ENCODE measurements at places on chromosomes 16 and 17. TPM values are rescaled to one million over a fixed set of nuclear protein-coding genes. Genes with fewer than 3 reads are reported as not detected.

- DNase-seq: peak; percentile 51
These were observed 53.4 kb downstream of the BRIP1 start for GRCh38 chr17:61809816-61810392.

TPPP3 gene
- not detected for total RNA-seq

DNA sequence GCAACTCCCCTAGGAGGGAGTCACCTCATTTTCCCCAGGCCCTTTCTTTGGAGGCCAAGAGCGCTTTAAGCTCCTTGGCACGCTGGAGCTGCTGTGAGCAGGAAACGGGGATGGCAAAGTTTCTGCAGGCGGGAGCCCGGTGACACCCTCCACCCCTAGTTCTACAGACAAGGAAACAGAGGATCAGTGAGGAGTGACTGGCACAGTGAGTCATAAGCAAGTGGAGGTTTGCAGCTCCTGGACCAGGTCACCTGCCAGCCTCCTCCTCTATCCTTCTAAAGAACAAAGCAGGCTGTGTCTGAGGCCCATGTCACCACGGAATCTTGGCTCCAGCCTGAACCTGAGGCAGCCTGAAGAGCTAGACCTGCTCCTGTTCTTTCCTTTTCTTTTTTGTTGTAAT lies 141.9 kb downstream of the TMEM132E start:
- no peak for DNase-seq

MT1F gene
- 0.20 TPM for total RNA-seq

ZP2 gene
- 0.22 TPM for total RNA-seq

FBRS gene
- 7.8 TPM for total RNA-seq

GRCh38 chr17:73824321-73824720 lies 180.1 kb upstream of the SDK2 start:
- no peak for DNase-seq

TRAF4 gene
- total RNA-seq: 26.2 TPM

DNA sequence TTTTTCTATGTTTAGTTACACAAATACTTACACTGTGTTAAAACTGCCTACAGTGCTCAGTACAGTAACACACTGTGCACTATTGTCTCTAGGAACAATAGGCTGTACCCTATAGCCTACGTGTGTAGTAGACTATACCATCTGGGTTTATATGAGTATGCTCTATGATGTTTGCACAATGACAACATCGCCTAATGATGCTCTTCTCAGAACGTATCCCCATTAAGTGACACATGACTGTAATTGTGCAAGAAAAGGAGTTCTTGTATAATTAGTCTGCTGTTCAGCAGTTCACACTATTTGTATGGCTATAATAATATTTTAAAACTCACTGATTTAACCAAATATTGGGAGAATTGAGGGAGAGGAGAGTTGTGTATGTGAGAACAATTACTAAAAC lies 173.7 kb downstream of the TRIM37 start:
- DNase-seq: no peak

GRCh38 chr17:80180192-80180591 lies 10.4 kb downstream of the CARD14 start:
- DNase-seq: no peak

DNA sequence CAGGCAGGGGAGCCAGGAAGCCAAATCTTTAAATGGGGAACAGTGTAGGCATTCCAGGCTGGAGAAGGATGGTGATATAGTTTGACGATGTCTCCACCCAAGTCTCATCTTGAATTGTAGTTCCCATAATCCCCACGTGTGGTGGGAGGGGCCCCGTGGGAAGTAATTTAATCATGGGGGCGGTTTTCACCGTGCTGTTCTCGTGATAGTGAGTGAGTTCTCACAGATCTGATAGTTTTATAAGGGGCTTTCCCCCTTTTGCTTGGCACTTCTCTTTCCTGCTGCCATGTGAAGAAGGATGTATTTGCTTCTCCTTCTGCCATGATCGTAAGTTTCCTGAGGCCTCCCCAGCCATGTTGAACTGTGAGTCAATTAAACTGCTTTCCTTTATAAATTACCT lies 28.8 kb downstream of the GINS3 start:
- DNase-seq: no peak

DNA sequence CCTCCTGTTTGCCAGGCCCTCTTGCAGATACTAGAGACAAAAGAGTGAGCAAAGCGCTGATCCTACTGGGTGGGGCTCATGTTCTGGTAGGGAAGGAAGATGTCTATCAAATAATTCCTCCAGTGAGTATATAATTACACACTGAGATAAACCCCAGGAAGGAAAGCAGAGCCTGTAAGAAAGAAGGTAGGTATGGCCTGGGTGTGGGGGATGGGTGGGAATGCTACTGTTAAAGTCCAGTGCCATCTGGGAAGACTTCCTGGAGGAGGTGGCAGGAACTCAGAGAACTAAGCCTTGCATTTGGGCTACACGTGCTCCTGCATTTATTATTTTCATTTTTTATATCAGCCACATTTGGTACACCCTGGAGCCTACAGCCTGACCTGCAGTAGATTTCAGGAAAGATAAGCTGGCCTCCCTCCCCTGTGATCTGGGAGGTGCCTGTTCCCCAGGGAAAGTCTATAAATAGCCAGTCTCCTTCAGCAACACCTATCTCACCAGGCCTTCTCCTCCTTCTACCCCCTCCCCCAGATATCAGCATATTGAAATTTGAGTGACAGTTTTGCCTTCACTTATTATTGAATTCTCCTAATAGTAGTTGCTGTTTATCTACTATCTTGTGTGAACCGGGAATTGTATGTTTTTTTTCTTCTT lies 11.5 kb downstream of the ATP2C2 start:
- no peak for DNase-seq

DNA sequence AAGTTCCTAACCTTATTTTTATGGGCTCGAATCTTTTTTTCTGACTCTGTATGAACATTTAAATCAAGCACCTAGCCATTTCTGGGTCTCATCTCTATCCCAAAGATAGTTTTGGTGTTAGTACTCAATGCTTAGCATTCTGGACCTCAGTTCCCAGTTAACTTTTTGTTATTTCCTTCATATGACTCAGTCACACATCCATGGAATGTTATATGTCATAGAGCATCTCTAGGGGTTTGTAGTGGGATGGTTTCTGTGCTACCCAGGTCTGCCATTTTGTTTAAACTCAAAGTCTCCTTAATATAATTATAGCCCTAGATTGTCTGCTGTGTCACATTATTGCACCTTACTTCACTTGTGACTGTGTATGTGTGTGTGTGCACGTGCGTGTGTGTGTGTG lies 90.1 kb downstream of the EFCAB13 start:
- no peak for DNase-seq

DNA sequence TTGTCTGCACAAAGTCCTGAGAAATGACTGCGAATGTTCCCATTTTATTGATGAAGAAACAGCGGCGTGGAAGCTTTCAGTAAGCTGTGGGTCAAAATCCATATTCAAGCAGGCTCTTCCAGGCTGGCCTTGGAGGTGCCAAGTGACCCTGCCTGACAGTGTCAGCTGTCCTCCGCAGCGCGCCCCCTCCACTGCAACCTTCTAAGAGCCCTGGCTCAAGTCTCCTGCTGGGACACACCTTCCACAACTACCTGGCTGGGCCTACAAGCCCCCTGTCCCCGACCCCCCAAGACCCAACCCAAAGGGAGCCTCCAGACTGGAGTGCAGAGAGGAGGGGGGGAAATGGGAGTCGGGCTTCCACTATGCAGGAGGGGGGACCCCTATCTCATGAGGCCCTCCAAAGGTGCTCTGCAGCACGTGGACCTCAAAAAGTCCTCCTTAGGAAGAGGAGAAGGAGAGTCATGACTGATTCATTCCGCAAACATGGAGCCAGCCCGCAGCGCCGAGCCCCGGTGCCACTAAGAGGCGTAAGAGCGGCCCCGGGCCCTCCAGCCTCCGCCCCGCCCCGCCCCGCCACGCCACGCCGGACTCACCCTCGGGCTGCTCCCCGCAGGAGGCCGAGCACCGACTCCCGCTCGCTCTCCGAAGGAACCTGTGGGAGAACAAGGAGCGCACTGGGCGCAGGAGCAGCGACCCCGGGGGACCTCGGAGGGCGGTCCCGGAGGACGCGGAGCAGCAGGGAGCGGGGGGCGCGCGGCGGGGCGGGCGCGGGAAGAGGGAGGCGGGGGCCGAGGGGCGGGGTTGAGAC lies 574 bp downstream of the MPP3 start:
- peak; percentile 28 for DNase-seq

SOCS3 gene
- 39.2 TPM for total RNA-seq

B4GALNT2 gene
- total RNA-seq: not detected

DNA sequence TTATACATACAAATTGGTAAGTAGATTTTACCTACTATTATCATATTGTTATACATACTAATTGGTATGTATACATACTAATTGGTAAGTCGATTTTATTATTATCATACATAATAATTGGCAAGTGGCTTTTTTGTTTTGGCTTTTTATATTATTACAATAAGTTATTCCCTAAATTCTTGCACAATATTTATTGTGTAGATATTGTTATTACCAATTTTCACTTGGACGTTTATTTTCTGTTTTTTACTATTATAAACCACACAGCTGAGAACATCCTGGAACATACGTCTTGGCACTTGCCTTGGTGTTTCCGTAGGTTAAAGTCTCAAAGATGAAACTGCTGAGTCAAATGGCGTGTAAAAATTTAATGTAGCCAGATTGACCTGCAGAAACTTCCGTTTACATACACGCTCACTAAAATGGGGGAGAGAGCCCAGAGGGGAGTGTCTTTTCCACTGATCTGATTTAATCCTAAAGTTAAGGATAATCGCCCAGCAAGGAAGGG lies 18.9 kb downstream of the GNGT2 start:
- peak; percentile 71 for DNase-seq

DNA sequence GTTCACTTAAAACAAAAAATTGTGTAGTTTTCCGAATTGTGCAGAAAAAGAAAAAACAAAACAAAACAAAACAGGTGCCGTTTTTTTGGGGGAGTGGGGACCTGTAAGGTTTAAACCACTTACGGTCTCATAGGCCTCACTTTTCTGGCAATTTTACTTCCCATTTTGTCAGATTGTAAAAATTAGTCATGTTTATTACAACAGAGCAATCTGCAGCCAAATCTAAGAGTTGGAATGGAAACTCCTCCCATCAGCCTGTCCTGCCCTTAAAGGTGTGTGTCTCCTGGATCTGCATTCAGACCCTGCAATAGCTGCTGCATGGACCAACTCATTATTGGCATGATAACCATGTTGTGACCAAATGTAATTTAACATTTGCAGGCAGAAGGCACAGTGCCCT lies 8.2 kb upstream of the SALL1 start:
- DNase-seq: no peak

DNA sequence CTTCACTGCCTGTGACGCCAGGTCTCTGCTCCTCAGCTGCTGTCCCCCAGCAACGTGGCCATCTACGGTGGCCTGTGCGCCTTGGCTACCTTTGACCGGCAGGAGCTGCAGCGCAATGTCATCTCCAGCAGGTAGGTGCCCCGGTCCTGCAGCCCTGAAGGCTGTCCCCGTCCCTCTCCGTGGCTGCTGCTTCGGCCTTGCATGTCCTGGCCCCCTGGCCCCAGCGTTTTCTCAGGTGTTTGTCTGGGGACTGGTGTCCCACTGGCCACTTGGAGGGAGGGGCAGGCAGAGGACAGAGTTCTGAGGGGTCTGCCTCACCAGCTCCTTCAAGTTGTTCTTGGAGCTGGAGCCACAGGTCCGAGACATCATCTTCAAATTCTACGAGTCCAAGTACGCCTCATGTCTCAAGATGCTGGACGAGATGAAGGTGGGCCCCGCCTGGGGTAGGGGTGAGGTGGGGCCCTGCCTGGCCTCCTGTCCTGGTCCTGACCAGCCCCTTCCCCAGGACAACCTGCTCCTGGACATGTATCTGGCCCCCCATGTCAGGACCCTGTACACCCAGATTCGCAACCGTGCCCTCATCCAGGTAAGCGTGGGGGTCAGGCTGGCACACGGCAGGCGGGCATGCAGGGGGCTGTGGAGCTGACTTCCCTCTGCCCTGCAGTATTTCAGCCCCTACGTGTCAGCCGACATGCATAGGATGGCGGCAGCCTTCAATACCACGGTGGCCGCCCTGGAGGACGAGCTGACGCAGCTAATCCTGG lies 4.4 kb downstream of the GPS1 start:
- DNase-seq: no peak

SNX20 gene
- total RNA-seq: 0.20 TPM

VTN gene
- total RNA-seq: under 0.01 TPM

DNA sequence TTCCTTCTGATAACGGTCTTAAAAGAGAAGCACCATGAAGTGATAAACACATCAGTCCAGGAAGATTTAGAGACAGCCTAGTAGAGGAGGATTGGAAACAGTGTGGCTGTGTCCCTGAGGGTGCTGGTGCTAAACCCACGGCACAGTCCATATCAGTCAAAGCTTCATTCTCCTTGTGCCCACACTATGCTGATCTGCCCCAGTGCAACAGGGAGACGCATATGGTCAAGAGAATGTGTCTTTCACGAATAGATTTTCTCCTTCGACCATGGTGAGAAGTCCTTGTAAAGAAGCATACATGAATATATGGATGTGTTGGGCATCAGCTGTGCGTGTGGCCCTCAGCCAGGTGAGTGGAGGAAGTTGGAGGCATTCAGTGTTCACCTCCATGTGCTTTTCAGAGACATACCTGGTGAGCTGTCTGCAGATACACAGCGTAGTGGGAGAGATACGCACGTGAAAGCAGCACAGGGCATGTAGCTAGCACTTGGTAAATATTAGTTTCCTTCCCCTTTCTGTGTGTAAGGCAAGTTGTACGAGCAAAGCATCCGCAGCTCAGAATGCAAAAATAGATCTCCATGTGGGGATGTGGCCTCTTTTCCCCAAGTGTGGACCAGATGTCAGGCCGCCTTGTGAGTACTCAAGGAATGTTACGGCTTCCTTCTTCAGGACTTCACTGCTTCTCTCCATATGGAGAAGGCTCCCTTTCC lies 29.4 kb downstream of the HLF start:
- no peak for DNase-seq

OR1E1 gene
- total RNA-seq: not detected

TBC1D3I gene
- total RNA-seq: 0.22 TPM

DNA sequence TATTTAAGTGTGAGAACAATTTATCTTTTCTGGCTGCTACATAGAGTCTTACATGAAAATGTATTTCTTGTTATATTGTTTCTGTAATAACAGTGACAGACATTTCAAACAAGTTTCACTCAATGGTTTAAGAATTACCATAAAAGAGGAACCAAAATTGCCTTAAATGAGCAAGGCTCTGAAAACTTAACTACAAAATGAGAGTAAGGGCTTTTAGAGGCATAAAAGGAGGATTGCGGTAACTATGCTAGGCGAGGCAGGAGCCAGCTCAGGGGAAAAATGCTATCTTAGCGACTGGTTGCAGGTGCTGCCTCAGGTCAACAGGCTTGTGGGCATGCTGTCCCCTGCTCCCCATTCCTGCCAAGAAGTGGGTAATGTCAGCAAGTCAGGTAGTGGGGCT lies 81.7 kb upstream of the MSI2 start:
- DNase-seq: no peak

DNA sequence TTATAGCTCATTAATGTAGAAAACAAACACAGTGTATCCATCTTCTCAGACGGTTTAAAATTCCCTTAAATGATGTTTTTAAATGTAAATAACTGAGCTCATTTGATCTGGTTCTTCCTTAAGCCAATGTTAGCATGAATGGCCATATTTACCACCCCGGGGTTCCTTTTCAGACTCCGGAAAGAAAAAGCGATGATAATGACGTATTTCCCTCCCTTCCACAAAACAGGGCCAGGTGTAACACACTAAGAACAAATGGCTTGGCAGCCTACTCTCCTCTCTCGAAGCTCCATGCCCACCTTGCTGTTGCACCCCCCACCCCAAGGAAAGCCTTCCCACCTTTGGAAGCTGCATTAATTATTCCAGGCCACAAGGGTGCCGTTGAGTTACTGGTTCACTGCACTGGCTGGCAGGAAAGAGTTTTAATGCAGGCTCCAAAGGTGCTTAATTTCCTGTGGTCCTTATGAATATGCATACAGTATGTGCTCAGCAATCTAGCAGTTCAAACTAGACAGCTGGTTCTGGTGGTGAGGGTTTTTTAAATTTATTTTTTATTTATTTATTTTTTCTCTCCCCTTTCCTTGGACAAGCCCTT lies 378.9 kb downstream of the WWOX start:
- peak; percentile 1 for DNase-seq

All from lung microvascular endothelial cell (primary cell).